ENCODE measurements at places on chromosomes 6 and 20. TPM values are rescaled to one million over a fixed set of nuclear protein-coding genes. Genes with fewer than 3 reads are reported as not detected.

The NKX2-2 gene
- polyA plus RNA-seq, result not detected

The ARG1 gene
- polyA plus RNA-seq, result 0.95 TPM

The DNMT3B gene
- 10.1 TPM for polyA plus RNA-seq

The CST2 gene
- polyA plus RNA-seq, result not detected

The MCCD1 gene
- 11.9 TPM for polyA plus RNA-seq

The TDP2 gene
- 68.8 TPM for polyA plus RNA-seq

The TP53TG5 gene
- 2.0 TPM for polyA plus RNA-seq

The SLC22A1 gene
- polyA plus RNA-seq, result 1.5 TPM

DNA sequence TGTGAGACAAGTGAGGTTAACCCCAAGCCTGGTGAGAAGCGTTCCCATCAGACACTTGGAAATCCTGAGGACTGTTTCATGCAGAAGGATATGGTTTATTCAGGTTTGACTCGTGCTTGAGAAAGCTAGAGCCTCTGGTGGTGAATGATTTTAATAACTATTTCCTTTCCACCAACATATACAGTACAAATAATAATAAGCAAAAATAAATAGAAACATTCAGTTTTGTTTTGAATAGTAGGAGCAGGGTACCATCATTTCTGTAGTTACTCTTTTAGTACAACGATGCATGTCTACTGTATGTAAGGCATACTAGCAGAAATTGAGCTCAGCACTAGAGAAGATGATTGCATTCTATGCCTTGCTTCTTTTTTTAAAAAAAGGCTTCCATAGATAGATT lies 33.5 kb downstream of the PLG start:
- no peak for DNase-seq

GRCh38 chr6:41524634-41525011 lies 21.6 kb upstream of the FOXP4 start:
- DNase-seq, result no peak

- no peak for DNase-seq
These were observed 55.9 kb downstream of the MAP3K5 start for GRCh38 chr6:136736281-136736960.

DNA sequence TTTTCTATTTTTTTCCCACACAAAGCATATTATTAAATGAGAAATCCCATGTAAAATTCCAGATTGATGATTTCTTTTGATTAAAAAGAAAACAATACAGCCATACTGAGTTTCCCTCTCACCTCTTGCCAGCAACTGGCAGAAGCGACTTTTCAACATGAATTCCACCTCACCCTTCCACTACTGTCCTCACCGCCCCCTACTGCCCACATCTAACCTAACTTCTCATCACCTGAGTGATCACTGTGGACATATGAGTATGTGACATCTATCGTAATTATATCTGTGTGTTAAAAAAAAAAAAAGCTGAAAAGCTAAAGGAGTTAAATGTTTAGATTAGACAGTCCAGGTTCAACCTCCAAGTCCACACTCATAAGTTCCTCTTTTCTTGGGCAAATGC lies 528.6 kb downstream of the PRKN start:
- DNase-seq, result no peak

- no peak for DNase-seq
These were observed 326.9 kb downstream of the UBE3D start for GRCh38 chr6:82738773-82739172.

DNA sequence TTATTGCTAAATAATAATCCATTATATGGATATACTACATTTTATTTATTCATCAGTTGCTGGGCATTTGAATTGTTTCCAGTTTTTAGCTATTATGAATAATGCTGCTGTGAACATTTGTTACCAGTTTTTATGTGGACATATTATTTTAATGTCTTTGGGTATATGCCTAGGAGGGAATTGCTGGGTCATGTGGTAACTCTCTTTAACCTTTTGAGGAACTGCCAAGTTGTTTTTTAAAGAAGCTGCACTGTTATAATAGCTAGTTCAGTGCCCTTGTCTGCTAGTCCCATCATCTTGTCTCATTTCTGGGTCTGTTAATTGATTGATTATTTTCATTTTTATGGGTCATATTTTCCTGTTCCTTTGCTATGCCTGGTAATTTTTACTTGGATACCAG lies 56.3 kb downstream of the FOXO3 start:
- DNase-seq, result no peak

DNA sequence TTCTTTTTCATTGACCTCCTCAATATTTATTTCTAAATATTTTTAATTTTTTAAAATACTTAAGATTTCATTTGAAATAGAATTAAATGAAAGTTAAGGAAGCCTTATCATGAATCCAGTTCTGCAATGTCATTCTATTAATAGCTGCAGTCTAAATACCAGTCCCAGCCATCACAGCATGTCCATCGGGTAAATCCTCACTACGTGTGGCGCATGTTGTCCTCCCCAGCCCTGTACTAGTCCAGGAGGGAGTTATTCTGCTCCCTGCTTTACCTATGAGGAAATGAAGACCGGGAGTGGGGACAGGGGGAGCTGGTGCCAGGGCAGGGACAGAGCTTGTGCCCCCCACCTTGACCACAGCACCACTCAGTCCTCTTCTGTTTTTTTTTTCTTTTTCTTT lies 125.1 kb upstream of the QKI start:
- no peak for DNase-seq

GRCh38 chr20:35681960-35682359 lies 17.2 kb downstream of the NFS1 start:
- DNase-seq, result no peak

- no peak for DNase-seq
These were observed 23.7 kb downstream of the HLA-A start for GRCh38 chr6:29965873-29966601.

DNA sequence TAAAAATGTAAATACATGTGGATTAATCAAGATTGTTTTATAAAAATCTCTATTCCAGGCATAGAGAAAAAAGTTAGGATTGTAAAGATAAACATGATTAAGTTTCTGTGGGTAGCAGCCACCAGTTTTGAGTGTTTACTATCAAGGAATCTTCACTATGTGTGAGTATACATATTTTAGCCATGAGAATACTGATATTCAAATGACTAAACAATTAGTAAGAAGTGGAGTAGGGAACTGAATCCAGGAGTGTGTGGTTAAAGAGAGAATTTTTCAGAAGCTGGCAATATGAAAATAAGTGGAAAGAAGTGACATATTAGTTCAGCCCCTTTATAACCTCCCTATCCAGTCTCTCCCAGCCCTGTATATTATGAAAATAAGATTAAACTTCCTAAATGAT lies 10.3 kb downstream of the ELOVL2 start:
- DNase-seq, result no peak

DNA sequence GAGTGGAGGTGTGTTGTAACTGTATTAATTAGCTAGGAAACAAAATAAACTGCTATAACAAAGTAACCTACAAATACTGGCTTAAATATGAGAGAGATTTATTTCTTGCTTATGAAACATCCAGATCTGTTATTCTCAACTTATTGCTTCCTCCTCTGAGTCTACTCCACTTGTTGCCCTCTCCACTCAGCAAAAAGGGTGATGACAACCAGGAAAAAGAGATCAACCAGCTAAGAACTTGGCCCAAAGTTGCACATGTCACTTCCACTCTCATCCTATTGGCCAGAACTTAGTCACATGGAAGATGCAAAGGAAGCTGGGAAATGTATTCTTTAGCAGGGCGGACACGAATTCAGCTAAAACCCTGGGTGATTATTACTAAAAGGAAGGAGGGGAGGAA lies 5.2 kb upstream of the TP53RK start:
- no peak for DNase-seq

DNA sequence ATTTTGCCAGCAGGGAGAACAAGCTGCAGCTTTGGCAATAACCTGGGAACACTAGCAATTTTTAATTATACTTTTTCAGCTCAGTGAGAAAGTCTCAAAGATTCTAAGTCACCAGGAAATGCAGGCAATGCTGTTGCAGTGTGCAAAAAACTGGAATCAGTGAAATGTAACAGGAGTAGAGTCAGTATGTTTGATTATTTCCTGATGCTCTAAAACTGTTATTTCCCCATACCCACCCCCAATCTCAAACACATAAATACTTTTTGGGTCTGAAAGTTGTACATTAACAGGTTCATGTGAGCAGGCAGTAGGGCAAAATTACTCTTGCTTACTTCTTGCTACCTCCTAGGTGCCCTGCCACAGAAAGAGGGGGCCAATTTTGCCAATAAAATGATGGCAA lies 65.4 kb upstream of the BEND6 start:
- DNase-seq, result no peak

DNA sequence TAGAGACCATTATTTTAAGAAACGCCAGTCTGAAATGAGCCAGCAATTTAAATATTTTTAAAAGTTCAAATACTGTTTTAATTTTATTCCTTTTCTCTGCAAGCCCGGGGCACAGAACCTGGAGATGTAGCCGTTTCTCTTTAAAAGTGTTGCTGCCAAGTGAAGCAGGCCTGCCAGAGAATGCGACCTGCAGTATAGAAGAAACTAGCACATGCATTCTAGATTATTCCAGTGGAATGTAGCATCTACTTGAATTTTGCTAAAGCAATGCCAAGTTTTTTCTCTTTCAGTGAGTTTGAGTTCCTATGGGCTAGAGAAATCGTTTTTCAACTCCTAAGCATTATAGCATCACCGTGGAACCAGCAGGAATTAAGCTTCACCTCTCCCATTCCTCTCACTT lies 101.3 kb downstream of the QRSL1 start:
- DNase-seq, result no peak

- no peak for DNase-seq
These were observed 20.4 kb downstream of the UTRN start for GRCh38 chr6:144305567-144305966.

DNA sequence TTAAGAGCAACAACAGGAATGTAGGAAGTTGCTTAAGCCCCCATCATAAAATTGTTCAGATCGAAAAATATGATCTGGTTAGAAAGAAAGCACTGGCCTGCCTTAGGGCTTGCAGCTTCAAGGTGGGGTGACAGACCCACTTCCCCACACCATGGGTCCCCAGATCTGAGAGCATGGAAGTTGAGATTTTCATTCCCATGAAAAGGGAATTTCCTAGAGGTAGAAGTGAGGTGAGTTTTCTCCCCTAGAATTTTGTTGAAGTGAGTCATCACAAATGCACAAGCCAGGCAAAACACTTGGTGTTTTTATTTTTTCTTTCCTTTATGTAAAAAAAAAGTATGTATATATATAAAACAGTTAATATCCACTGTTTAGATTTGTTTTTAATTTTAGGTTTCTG lies 213.6 kb upstream of the SUPT3H start:
- no peak for DNase-seq

DNA sequence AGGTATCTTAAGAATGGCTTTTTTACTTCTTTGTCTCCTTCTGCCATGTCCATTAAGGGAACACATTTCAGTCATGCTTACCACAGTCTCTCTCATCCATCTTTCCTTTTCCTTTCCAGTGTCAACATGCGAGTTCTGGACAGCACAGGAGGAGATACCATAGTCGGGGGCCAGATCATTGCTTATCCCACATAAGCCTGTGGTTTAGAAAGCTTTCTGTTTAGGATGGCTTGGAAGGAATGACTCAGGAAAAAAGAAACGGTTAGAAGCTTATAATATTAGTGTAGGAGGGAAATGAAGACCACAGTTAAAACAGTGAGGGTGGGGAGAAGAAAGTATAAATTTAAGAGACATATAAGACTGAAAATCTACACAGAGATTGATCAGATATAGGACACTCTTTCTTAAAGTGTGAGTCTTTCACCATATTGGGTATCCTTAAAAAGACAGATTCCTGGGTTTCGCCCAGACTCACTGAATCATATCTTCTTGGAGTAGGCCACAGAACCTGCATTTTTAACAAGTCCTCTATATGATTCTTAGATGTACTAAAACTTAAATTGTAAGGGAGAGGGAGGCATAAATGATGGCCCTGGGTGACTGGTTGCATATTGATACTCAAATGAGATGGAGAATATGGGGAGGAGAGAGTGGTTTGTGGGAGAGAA lies 36.1 kb downstream of the DSE start:
- DNase-seq, result no peak

DNA sequence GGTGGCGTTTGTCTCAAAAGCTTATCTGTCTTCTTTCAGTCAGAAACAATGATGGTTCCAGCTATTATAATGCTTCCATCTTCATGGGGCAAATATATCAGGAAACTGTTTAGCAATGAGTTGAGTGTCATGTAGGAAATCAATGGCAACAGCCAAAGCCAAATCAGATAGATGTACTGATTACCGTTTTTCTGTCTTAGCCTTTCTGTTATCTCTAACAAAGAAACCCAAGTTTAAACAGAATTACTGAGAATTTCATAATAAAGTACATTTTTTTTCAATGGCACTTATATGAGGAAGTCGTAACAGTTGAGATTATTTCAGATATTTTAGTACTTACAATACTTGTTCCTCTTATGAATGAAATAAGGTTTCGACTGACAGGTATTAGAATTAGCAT lies 1.2 kb downstream of the NOX3 start:
- DNase-seq, result no peak

DNA sequence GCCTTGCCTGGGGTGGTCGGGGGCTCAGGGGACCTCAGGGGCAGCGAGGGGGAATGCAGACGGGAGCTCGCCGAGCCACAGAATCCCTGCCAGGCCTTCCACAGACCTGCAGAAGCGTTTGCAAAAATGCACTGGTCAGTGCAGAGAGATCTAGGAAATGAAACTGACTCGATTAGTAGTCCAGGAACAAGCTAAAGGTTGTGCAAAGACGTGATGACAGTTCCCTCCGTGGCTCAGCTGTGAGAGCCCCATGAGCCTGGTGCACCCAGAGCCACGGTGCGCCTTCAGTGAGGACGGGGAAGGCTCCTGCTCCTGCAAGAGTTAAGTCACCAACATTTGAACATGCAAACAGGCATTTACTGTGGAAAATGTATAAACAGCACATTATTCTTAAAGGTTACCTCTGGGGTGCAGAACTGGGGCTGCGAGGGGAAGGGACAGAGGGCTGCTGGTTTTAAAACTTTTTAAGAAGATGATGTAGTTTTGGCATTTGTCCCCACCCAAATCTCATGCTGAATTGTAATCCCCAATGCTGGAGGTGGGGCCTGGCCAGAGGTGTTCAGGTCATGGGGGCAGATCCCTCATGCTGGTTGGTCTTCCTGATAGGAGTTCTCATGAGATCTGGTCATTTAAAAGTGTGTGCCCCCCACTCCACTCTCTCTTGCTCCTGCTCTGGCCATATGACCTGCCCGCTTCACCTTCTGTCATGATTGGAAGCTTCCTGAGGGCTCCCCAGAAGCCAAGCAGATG lies 147.3 kb downstream of the DLL1 start:
- DNase-seq, result no peak

GRCh38 chr6:166905013-166905412 lies 51.3 kb downstream of the RNASET2 start:
- no peak for DNase-seq
